ENCODE measurements at places on chromosomes 2 and 18.

GRCh38 chr2:129165006-129165405, 814.5 kb upstream of the RAB6C start:
- DNase-seq, result no peak

DNA sequence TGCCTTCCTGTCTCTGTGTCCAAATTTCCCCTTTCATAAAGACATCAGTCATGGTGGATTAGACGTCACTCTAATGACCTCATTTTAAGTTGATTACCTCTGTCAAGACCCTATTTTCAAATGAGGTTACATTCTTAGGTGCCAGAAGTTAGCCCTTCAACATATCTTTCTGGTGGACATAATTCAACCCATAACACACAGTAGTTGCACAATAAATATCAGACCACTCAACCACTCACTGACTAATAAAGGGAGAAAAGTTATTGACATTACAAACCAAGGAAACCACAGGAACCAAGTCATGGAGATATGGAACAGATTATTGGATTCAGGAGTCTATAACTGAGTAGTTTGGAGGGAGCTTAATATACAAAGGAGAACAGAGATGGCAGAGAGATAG, 377.4 kb upstream of the ACVR2A start:
- DNase-seq, result no peak

GRCh38 chr2:106183101-106183696, 10.9 kb downstream of the UXS1 start:
- no peak for DNase-seq

GRCh38 chr2:31365834-31366505, 48.6 kb downstream of the XDH start:
- no peak for DNase-seq

GRCh38 chr2:219844401-219845091, 217.1 kb downstream of the SLC4A3 start:
- DNase-seq, result no peak

- DNase-seq, result no peak
Measured at GRCh38 chr2:121128741-121129659, 156.0 kb downstream of the TFCP2L1 start.

DNA sequence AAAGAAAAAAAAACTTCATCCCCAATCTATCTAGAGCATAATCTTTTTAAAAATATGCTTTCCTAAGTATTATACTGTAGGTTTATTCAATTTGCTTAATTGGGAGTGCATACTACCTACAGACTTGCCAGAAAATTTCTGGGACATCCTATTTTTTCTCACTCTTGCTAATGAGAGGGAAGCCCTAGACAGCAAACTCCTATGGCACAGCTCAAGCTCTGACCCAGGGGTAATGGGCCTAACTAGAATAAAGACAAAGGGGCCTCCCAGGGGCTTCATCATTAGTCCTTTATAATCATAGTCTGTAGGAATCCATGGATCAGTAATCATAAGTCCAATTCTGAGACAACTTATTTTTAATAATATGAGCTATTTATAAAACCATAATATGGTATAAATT, 142.6 kb upstream of the ITGA4 start:
- no peak for DNase-seq

GRCh38 chr2:181916726-181917718, 25.5 kb downstream of the ITPRID2 start:
- no peak for DNase-seq

- no peak for DNase-seq
Measured at GRCh38 chr2:206230060-206230762, 44.3 kb upstream of the ZDBF2 start.

- no peak for DNase-seq
Measured at GRCh38 chr2:180314086-180314485, 307.0 kb upstream of the CWC22 start.

GRCh38 chr2:118779362-118779761, 68.1 kb downstream of the EN1 start:
- no peak for DNase-seq
